Regular cardiac myocyte (primary cell): ENCODE measurements at places on chromosomes 12 and 14. TPM values are rescaled to one million over a fixed set of nuclear protein-coding genes. Genes with fewer than 3 reads are reported as not detected.

The CRY1 gene
- 8.2 and 13.4 TPM in 2 replicates for total RNA-seq

The IQSEC3 gene
- 0.28 TPM in 1 of 2 replicates, not detected in the other for total RNA-seq

The CEP290 gene
- total RNA-seq = 14.4 and 32.1 TPM in 2 replicates

The GARIN6 gene
- total RNA-seq = not detected in 2 replicates

The TMEM30B gene
- under 0.01 and 0.56 TPM in 2 replicates for total RNA-seq

The AMN gene
- under 0.01 and 0.56 TPM in 2 replicates for total RNA-seq

The AMDHD1 gene
- under 0.01 and 0.28 TPM in 2 replicates for total RNA-seq

The LPCAT3 gene
- total RNA-seq = 5.9 and 9.2 TPM in 2 replicates
